ENCODE measurements at places on chromosomes 7 and 10. TPM values are rescaled to one million over a fixed set of nuclear protein-coding genes. Genes with fewer than 3 reads are reported as not detected.

The PVRIG gene
- total RNA-seq, result not detected

The C10orf120 gene
- not detected for total RNA-seq

The TET1 gene
- 2.2 TPM for total RNA-seq

The PCDH15 gene
- total RNA-seq, result 0.19 TPM

The FAM25C gene
- not detected for total RNA-seq

Data from left ventricle myocardium inferior (tissue), 1 donor.